Effector CD8-positive, alpha-beta T cell (primary cell): ENCODE measurements at places on chromosomes 13 and 19.

- no peak for DNase-seq
These were observed 415.5 kb downstream of the FGF14 start for GRCh38 chr13:101986316-101986715.

- no peak for DNase-seq
These were observed 3.5 kb downstream of the SELENOV start for GRCh38 chr19:39518458-39518857.

- no peak for DNase-seq
These were observed 10.8 kb downstream of the DIAPH3 start for GRCh38 chr13:60152904-60153303.

DNA sequence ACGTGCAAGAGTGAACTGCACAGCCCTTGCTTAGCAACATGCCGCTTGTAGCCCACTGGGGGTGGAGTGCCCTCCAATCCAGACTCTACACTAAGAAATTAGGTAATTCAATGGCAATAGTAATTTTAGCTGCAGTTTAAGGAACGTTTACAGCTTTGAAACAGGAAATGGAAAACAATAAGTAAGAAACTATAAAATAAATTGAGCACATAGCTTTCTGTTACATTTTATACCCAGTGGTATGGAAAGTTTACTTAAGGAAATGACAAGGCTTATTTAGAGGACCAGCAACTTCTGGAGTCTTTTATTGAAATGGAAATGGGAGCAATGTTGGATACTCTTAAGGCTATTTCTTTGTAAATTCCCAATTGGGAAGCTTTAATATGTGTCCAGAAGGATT lies 373.2 kb downstream of the KCNRG start:
- no peak for DNase-seq

DNA sequence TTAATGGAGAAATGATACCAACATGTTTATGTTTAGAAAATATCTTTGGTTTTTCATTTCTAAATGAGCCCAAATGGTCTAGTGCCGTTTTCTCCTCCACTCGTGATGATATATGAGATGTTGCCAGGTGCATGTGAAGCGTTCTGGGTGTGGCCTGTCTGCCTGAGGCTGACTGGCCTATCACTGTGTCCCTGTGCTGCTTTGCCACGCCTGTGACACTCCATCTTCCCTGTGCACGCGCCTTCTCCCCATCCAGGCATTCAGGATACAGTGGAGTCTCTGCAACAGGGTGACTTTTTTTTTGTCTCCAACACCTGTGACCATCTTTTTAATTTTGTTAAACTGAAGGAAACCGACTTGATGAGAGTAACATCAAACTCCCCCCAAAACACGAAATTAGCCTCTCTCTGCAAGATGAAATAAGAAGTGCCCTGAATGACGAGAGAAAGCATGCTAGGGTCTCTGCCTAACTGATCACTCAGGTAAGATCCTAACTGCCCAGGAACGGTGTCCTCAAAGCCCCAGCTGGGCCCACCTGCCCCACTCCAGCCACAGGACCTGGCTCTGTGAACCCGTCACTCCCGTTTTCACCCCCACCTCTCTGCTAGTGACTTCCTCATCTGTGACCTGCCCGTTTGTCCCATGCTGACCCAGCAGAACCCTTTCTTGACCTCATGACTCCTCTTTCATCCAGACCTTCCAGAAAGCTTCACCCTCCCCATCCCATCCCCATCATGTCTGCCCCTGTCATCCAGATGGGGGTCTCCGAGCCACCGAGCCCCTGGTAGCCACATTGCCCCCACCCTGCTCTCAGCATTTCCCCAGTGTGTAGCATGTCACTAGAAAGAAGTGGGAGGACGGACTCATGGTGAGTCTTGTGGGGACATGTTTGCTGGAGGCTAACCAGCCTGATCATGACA lies 33.2 kb upstream of the TFDP1 start:
- no peak for DNase-seq

DNA sequence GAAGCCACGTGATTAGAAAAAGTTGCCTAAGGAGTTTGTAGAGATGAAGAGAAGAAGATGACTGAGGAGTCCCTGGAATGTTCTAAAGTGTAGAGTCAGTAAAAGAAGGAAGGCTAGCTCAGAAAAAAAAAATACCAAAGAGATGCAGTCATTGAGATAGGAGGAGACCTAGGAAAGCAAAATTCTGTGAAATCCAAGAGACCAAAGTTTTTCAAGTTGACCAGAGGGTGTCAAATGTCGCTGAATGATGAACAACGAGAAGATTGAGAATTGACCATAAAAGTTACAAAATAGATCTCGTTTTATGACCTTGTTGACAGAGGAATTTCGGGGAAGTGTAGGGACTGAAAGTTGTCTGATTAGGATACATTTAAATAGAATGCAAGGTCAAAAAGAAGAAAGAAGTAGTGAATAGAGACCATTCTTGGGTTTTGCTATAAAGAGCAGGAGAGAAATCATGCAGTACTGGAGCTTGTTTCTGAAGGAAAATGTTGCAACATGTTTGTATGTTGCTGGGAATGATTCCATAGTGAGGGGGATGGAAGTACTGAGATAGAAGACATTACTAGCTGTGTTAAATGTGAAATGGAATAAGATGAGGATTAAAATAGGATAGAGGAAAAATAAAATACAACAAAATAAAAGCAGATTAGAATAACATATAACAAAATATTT lies 30.2 kb upstream of the HTR2A start:
- no peak for DNase-seq

DNA sequence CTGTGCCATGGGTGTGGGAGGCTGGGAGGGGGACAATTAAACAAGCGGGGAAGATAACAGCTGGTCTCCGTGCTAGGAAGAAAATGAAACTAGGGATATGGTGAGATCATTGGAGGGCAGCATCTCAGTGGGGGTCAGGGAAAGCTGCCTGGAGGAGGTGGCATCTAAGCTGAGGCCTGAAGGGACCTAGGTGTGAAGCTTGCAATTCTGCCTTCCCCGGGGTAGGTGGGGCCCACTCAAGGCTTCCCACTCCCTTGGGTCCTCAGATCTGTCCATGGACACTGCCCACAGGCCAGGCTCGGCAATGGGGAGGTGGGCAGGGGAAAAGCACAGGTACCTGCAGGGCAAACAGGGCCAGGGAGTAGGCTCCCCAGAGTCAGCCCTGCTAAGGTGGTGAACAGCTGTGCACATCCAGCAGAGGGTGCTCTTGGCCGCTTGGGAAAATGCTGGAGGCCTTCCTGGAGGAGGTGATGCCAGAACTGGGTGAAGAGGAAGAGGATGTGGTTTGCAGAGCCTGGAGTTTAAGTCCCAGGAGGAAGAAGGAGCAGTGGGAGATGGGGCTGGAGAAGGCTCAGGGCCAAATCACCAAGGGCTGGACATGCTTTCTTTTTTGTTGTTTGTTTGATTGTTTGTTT lies 25.7 kb upstream of the CCNE1 start:
- no peak for DNase-seq

DNA sequence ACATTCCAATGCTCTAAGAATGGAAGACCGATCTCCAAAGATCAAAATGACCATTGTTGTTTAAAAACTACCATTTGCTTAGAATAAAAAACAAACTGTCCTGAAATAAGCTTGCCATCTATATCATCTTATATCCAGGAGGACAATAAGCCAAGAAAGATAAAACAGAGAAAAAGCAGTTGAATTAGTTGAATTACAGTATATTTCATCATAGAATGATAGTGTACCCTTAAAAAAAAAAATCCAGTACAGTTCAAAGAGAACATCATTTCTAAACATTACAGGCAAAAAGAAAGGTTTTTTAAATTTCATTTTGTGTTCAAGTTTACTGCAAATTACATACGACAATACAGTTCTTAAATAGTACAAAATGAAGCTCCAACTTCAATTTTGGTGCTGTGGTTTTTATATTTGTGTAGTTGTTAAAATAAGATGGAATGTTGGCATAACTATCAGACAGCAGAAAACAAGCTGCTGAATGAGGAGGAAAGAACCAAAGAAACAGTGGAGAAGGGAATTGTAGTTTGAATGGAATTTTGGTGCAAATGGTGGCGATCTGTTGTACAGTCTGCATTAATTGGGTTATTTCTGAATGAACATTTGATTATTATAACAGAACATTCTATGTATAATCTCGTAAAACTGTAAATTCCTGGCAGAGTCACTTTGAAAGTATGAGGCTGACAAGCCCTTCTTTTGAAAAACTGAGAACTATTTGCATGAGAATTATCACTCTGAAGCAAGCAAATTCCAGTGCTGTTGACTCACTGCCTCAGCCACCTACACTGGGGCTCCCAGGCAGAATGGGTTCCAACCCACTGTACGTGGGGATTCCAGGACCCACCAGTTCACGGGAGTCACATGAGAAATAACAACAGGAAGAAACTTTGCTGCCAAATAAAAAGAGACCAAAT lies 37.7 kb downstream of the LHFPL6 start:
- DNase-seq, result no peak

- DNase-seq, result no peak
These were observed 10.5 kb downstream of the MLLT1 start for GRCh38 chr19:6269101-6269886.

GRCh38 chr13:57424379-57424778 lies 207.2 kb upstream of the PCDH17 start:
- DNase-seq, result no peak

DNA sequence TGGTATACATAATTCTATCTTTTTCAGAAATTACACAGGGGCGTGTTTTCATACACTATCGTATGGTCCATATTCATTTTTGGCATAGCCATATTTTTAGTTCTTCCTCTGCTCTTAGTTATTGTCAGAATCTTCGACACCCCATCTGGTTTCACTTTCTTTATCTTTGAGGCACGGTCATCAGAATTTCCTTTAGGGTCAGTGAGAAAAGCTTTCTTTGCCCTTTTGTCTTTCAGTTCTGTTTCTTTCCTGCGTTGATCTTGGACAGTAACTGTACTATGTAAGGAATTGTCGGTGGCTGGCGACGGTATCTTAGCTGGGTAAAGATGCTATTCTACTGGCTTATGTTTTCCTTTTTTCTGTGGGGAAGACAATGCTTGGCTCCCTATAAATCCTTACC lies 10.6 kb upstream of the KIR2DL4 start:
- DNase-seq, result no peak

DNA sequence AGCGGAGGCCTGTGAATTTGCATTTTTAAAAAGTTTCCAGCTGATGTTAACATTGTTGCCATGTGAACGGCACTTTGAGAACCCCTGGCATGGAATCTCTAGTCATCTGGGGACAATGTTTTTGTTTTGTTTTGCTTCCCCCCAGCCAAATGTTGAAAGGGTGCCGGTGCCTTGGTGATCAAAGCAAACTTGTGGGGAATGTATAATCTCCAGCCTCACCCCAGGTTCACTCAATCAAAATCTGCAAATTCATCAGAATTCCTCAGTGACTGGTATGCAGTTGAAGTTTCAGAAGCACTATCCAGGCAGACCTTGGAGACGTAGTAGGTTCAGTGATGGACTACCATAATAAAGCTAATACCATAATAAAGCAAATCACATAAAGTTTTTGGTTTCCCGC lies 428.7 kb downstream of the MYO16 start:
- no peak for DNase-seq

DNA sequence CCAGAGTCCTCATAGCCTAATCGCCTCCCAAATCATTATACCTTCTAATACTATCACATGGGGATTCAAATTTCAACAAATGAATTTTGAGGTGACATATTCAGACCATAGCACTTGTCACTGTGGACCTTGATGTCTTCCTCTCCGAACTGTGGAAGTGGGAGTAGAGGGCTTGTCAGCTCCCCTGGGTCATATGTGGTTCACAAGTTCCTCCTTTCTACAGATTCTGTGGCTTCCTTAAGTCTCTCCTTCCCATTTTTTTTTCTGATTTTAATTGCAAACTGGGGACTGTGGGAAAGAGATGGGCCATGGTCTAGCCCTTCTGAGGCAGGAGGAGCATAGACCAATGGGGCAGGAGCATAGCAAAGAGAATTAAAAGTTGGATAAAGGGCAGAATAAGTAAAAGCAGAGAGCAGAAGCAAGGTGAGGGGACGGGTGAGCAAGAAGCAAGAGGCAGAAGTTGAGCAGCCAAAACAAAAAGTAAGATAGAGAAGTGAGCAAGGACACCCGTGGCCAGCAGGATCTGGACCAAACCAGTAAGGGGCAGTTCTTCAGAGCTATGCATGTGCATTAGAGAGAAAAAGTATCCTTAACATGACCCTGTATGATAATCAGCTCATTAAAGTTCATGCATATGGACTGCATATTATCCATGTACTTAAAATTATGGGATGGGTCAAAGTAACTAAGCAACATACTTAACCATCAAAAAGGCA lies 2.6 kb upstream of the SIGLEC7 start:
- DNase-seq, result no peak

DNA sequence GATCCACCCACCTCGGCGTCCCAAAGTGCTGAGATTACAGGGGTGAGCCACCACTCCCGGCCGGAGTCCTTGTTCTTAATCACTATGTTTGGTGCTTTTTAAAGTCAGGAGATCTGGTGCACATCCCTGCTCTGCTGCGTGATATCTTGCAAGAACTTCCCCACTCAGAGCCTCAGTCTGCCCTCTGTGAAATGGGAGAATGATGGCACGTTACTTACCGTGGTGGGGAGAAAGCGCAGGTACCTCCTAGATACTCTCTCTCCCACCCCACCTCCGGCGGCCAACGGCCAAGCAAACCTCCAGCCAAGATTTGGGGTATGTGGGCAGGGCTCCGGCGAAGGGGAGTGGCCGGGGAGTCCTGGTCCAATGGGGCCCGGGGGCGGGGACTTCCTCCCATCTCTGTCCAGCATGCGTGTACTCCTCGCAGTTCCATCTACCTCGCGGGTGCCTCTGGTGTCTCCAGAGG lies at the start of gene RYR1:
TSS of gene RYR1 (plus strand) at position 424 of the 466 bp plus-strand sequence. CDS start 139 bp downstream, outside the sequence.
- no peak for DNase-seq

GRCh38 chr13:111948811-111949210 lies 118.1 kb upstream of the SOX1 start:
- DNase-seq, result no peak

DNA sequence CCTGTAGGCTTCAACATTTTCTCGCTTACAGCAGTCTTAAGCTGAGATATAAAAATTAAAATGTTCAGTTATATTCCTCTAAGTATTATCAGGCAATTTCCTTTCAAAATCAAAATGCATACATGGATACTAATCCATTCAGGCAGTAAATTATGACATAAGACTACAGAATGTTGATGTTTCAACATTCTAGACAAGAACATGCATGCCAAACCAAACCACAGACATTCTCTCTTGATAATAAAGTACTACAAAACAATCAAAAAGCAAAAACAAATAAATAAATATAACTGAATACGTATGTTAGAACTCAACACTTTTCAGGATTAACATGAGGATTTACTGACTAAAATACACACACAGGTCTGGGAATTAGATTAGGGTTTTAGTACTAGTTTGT lies 7.7 kb downstream of the DIS3 start:
- DNase-seq, result no peak
